Right renal cortex interstitium (tissue), 3 donors: ENCODE measurements at places on chromosomes 1 and 21.
A peak's percentile ranks its signal among the peaks of the same experiment; 100 is the strongest.

DNA sequence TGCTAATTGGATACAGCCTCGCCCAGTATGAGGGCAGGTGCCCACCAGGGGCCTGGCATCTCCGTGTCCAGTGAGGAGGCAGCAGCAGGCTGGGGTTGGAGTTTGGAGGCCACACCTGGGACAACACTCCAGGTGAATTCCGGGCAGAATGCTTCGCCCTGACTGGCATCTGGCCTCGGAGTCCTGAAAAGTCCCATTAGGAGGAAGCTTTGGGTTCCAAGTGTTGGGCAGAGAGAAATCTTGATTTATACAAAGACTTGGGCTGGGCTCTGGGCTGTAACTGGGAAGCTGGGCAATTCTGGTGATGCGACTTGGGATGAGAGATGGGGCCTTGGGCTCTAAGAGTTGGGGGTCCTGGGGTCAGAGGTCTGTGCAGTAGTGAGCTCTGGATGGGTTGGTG is 48.1 kb upstream of the CSF3R start:
- DNase-seq: no peak

DNA sequence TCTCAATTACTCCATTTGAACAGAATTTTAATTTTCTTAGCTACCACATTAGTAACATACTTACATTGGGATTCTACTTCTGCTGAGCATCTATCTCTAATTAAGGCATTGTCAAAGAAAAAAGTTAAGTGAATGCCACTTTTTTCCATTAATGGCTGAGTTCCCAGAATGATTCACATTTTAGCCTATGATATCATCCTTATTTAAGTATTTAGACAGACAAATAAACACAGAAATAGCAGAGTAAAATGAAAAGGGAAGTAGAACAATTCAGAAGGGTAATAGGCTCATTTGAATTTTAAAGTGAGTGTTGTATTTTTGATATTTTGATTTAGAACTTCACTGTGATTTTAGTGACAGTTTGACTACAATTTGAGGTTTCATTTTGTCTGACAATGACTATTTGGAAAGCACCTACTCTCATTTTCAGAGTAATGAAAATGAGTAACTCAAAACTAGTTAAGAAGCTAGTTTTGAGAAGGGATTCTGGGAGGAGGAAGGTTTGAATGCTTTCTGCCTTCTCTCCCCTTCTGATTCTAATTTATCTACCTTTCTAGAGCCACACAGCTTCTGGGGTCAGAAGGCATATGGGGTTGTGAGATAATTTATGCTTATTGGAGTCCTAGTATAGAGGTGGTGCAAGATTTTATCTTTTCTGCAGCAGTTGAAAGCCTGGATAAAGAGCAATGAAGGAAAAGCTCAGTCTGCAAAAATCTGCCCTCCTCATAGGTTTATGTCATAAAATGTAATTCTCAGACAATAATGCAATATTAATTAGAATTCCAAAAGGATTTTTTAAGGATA is 15.5 kb downstream of the LYPLAL1 start:
- peak; percentile 33 for DNase-seq

- no peak for DNase-seq
Observed at GRCh38 chr1:216175714-216176113, 247.5 kb downstream of the USH2A start.

- DNase-seq: no peak
Observed at GRCh38 chr1:243388276-243388675, 132.4 kb downstream of the SDCCAG8 start.

DNA sequence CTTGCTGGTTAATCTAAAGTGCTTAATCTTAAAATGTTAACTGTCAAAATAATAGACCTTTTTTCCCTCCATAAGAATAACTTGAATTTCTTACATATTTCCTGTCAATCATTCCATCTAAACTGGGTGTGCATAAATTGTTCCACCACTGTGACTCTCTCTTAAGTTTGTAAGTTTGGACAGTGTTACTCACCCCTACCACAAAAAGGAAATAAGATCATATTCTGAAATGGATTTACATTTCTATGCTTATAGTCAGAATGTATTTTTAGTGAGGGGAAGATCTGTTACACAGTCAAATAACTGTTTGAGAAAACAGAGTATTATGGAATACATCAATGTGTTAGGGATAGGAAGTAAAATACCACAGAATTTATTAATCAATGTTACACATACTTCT is 109.6 kb upstream of the DPYD start:
- no peak for DNase-seq

DNA sequence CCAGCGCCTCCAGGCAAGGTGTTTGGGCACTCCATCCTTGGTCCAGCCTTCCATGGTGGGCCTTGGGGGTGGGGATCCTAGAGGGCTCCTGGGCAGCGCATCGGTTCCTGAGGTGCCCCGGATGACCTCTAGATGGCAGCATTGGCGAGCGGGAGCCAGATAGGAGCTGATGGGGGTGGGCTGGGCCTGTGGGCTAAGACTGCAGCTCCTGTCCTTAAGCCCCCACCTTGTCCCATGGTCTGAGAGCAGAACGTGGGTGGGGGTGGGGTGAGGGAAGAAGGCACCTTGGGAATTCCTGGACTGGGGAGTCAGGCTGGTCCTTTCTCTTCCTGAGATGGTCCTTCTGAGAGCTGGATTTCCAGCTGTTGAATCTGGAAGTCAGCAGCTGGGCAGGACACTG is 93.4 kb upstream of the CSF3R start:
- no peak for DNase-seq

GRCh38 chr1:75310067-75310466 is 175.9 kb downstream of the LHX8 start:
- DNase-seq: no peak

GRCh38 chr1:180912801-180913565 is at the start of gene KIAA1614:
TSS of gene KIAA1614 (plus strand) at chr1:180912897. CDS start at chr1:180913244, 347 bp downstream.
- DNase-seq: no peak

DNA sequence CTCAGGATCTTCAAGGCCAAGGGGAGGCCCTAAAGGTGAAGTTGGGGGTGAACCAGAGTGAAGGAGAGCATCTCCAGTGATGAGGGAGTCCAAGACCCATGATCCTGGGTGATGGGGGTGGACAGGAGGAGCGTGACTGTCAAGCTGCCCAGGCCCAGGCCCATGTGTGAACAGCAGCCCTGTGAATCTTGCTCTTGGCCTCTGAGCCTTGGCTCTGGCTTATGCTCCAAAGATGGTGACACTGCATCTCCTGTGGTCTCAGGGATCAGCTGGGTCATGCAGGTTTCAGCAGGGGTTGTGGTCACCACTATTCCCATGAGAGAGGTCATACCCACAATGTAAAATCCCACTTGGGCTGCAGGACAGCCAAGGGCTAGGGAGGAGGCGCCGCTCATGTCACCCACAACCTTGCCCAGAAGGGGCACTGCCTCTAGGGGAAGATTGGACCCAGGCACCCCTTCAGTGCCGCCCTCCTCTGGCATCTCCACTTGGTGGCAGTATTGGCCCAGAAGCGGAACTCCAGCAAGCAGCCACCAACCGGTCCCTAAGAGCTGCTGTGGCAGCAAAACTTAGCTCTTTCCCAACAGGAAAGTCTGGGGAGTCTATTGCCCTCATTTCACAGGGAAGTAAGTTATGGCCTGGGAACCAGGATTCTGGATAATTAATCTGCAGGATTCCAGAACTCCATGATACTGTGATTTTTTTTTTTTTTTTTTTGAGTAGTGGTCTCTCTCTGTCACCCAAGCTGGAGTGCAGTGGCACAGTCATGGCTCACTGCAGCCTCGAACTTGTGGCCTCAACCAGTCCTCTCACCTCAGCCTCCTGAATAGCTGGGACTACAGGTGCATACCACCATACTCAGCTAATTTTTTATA is 7.5 kb upstream of the WNT3A start:
- no peak for DNase-seq

DNA sequence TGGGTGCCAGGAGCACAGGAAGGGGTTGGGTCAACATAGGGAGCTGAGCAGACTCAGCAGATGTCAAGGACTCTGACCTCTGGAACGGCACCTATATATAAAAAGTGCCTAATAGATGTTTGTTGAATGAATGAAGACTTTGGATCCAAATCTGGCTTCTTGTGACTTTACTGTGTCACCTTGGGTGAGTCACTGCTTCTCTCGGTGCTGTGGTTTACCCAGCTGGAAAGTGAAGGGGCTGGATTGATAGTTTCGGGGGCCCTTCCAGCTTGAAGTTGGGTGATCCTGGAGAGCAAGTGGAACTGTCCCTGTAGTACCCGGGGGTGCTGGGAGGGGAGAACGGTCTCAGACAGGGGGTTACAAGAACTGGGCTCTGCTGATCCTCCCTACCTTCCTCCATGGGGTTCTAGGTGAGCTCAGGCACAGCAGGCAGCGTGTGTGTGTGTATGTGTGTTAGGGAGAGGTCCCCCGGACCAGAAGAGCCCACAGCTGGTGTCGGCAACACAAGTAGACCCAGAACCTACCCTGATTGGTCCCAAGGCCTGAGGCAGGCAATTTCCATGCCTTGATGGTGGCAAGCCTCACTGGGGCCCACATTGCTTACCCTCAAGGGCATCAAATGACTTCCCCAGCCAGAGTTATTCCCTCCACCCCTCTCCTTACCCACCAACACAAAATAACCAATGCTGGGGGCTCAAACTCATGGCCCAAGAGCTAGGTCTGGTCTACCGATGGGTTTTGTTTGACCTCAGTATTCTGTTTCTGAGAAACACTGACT is 5.5 kb upstream of the PADI1 start:
- no peak for DNase-seq

- DNase-seq: no peak
Observed at GRCh38 chr1:17192394-17193221, 12.3 kb upstream of the PADI1 start.

DNA sequence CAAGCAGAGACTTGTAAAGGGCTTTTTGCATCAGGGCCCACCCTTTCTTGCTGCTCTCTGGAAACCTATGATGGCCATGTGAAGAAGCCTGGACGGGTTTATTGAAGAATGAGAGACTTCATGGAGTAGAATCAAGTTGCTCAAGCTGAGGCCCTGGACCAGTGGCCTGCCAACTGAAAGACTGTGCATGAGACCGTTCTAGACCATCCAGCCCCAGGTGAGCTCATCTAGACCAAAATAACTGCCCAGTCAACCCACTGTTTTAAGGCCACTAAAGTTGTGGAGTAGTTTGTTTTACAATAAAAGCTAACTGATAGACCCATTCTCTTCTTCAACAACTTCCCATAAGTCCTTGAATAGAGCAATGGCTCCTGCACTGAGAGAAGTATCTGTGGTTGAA is 11.8 kb upstream of the ENAH start:
- DNase-seq: no peak

GRCh38 chr1:238027366-238027765 is 136.6 kb upstream of the ZP4 start:
- no peak for DNase-seq

DNA sequence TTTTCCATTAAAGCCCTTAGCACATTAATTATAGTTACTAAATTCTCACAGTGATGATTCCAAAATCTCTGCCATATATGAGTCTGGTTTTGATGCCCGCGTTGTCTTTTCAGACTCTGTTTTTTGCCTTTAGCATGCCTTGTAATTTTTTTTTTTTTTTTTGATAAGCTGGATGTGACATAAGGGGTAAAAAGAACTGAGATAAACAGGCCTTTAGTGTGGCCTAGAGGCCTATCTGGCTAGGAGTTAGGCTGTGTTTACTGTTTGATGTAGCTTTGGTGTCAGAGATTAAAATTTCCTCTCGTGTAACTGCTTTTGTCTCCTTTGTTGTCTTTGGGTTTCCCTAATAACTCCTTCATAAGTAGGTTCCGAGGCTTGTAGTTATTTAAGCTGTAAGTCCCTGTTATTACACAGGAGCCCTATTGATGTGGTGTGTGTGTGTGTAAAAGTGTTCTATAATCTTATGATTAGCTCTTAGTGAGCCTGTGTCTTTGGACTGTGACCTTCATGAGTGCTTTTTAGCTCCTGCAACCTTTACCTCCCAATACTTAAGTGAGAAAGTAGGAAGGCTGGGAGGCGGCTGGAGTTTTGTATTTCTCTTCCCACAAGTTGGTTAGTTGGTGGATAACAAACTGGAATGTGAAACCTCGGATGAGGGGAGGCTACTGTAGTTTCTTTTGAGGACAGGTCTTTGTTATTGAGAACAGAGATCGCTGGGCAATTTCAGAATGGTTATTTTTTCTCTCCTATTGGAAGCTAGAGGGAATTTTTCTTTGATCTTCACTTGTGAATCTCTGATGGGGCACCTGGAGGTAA is 19.3 kb downstream of the HS2ST1 start:
- no peak for DNase-seq

DNA sequence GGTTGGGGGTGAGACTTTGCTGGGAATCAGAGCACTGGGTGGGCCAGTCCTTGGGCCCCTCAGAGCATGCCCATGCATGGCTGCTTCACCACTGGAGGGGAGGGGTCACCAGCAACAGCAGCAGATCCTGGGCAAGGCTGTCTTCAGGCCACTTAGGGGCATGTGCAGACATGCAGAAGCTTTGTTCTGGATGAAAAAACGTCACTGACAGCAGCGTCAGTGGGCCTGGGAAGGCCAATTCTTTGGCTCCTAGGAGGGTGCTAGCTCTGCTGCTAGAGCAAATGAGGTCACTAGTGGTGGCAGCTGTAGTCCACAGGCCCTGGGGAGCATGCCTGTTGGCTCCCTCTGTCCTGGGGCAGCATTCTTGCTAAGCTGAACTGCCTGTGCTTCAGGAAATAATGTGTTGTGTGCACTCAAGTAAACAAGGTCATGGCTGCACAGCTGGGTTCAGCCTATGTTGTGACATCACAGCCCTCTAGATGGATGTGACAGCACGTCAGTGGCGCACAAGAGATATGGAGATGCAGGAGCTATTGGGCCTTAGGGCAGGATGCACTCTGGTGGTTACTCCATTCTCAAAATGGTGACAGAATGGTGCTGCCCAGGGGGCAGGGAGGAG is 27.0 kb downstream of the ZC3H11B start:
- DNase-seq: no peak

DNA sequence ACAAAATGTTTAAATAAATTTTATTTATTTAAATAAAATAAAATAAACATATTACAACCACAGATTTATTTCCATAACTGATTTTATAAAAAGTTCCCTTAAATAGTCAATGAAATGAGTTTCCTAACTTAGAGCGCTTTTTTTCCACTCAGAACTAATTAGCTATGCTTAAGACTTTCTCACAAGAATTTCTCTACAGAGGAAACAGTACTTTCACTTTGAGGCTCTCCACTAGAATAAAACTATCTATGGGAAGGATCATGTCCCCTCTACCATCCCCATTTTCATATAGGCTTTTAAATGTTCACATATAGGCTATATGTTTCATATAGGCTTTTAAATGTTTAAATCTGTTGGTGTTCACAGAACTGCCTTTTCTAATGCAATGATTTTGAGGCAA is 40.0 kb upstream of the DPH5 start:
- no peak for DNase-seq

- no peak for DNase-seq
Observed at GRCh38 chr1:61444288-61444687, 280.7 kb downstream of the TM2D1 start.

DNA sequence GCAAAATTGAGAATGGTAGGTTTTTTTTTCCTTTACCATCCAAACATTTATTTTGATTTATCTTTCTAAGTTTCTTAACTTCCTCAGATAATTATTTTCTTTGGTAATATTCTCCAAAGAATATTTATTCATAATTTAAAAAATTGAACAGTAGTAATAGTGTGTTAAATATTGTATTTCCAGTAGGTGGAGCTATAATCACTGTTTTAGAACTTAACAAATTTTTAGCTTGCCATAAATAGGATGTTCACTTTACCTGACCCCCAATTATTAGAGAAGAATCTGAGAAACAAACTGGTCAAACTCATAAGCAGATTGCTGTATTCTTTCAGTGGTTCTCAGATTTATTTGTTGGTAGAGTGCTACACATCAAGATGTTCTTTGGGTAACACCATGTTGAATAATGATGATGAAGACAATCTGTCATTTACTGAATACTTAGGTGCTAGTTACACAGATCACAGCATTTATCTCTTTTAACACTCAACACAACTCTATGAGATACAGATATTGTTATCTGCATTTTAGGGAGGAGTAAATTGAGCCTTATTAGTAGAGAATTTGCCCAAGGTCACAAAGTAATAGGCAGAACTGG is 82.4 kb upstream of the GPR88 start:
- DNase-seq: no peak
